COLO829 (cell line): ENCODE measurements at places on chromosomes 2 and 18.
A peak's percentile ranks its signal among the peaks of the same experiment; 100 is the strongest.

DNA sequence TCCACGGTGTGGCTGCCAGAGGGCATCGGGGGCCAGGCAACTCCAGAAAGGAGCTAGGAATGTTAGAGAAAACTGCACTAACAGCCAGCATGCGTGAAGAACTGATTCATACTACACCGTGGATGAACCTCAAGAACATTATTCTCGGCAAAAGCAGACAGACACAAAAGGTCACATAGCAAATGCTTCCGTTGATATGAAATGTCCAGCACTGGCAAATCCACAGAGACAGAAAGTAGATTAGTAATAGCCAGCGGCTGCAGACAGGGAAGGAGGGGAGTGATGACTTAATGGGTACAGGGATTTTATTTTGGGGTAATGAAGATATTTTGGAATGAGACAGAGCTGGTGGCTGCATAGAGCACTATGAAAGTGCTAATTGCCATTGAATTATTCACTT, 37.4 kb downstream of the SCTR start:
- DNase-seq, result no peak

DNA sequence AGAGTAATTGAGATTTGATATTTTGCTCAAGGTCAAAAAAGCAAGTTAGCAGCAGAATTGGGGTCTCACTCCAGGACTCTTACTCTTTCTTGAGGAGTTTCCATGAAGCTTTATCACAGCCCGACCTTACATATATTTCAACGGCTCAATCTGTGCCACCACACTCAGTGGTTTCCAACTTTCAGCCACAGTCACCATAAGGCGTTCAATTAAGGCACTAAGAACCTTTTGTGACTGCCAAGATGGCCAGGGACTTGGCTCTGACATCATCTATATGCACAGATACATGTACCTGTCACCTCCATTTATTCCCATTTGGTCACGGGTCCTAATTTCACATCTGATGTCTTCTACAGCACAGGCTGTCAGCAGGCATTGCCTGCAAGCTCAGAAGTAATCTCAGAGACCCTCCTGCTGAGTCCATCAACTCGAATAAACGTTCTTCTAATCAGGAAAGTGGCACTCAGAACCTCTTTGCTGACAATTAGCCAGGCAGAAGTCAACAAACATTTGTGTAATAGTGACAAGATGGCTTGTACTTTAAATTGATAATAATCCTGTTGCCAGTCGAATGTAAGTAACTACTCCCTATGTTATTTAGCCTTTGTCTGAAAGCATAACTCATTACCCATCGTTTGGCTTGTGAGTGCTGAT, 16.1 kb downstream of the DYTN start:
- DNase-seq, result no peak

DNA sequence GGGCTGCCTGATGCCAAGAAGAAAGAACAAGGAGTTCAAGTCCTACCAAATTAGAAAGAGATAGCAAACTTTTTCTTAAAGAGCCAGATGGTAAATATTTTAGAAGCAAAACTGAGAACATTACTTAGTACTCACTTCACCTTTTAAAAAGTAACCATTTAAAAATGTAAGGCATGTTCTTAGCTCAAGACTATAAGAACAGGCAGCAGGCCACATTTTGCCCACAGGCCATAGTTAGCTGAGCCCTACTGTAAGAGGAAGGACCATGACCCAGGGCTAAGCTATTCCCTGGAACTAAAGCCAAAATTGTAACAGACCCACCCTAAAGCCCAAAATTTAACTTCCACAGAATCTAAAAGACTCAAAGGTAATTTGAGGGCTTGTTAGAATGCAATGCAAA, 31.3 kb downstream of the USP40 start:
- DNase-seq, result no peak

DNA sequence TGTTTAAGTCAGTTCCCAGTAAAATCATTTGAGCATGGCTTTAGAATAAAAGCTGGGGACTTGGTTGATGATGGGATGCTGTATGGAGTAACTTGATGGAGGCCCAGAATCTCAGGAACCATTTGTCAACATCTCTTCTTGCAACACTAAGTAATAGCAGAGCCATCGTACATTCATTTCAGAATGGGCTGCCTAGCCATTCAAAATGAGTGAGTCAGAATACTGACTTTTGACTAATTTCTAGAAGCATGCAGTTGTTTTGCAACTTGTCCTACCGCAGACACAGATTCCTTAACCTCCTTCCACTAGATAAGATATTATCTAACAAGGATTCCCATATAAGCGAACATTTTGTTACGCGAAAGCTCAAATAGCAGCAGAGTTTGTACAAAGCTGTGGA, 229.5 kb downstream of the CNTNAP5 start:
- DNase-seq, result no peak

DNA sequence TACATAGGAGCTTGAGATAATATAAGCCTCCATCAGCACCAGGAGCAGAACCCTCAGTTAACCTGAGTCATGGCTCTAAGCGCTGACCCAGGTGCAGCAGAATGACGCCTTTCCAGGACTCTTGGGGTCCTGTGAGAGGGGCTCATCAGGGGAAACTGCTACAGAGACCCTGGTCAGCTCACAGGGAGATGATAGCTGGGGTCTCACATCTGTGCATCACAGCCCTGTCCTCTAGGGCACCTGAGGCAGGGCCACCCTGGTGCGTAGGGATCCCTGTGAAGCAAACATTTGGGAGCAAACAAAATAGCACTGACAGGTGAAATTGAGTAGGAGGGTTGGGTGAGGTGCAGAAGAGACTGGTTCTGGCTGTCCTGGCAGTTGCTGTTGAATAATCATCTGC, 219.2 kb downstream of the SH3RF3 start:
- no peak for DNase-seq

DNA sequence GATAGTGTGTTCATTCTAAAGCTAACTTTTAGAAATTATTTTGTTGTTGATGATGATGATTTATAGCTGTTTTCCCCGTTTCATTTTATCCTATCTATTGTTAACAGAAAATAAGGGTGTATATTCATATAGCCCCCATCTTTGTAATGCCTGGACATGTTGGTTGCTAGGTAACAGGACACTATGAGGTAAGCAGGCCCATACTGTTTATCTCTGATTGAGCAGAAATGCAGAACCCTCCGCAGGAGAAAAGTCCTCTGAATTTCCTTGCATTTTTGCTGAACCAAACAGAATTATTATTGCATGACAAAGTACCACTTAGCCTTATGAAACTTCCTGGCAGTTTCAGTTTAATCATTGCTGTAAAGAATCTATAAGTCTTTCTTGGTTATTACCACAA, 339.4 kb downstream of the DCC start:
- DNase-seq, result no peak

GRCh38 chr2:207768866-207769596, 675 bp downstream of the FZD5 start:
- no peak for DNase-seq

DNA sequence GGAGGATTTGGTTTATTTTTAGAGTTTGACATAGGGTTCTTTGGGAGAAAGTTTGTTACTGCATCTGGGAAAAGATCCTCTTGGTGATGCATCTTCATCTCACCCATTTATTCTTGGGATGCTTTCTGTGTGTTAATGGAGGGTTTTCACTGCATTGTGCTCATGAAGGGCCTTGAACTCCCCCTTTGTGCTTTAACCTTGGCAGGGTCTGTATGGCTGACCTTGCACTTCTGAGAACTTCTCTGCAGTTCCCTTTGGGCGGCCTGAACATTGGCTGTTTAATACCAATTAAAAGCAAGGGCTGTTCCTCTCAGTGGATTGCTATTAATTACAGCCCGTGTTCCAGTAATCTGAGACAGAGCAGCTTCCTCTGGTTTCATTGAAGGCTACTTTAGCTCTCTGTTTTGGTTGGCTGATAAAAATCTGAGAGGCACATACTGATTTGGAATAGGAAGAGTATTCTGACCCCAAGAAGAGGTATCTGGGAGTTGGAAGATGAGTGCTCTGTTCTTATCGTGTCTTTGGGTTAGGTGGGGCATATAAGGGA, 37.5 kb downstream of the FMNL2 start:
- DNase-seq, result no peak

- no peak for DNase-seq
These were observed 81.5 kb upstream of the FZD7 start for GRCh38 chr2:201952187-201952586.

DNA sequence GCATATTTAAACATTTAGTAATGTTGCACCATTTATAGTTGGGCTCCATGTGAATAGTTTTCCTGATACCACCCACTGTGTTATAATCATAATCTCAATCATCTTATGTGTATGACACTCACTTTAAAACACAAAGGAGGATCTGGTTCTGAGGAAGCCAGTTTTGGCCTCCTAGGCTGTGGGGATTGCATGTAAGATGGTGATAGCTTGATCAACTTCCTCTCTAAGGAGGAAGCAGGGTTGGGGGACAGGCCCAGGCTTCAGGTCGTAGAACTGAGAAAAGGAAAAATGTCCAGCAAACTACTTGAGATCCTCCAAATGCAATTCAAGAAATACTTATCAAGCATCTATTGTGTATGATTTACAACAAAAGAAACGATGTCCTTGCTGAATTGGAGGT, 4.9 kb upstream of the PPM1B start:
- no peak for DNase-seq

DNA sequence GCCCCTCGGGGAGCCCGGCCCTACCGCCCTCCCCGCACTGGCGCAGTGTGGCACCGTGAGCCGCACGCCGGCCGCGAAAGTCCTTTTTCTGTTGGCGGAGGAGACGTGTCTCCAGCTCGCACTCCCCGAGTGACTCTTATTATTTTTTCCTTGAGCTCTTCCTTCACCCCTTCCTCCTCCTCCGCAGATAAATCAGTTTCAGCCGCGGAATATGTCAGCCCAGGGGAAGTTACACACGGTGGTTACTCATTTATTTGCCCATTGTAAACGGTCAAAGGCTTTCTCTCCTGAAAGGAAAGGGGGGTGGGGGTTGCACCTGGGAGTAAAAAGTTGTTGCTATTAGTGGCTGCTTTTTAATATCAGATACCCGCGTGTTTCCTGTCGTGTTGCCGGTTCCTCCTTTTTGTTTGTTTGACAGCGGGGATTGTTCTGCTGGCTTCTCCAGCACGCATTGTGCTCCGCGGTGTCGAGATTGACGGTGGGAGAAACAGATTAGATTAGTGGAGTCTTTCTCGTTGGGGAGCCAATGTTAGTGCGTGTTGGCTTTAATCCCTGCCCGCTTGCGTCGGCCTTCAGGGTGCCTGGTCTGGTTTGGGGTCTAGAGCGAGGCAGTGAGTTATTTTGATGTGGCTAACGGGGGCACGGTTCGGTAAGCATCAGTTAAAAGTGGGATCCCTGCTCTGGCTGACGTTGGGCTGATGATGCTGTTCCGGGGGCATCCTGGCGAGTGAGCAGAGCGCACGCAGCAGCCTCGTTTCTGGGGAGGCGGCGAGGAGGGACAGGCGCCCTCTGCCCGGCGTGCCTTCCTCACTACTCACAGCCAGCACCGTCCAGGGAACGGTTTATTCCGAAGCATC, 1.6 kb downstream of the CRIM1 start:
- no peak for DNase-seq

GRCh38 chr18:44927127-44927849, 246.6 kb downstream of the SETBP1 start:
- DNase-seq, result no peak

DNA sequence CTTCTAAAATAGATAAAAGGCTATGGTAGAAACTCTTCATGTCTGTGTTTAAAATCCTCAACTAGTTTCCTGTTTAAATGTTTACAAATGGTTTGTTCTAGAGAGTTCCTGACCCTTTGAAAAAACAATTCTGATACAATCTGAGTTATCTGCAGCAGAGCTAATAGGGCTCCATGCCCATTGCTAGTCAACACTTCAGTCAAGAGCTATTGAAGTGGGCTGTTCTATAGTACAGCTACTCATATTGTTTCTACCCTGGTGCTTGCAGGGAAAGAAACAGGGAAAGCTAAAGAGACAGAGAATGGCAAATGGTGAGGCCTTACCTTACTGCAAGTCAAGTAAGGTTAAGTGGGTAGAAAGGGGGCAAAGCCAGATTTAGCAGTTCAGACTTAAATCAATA, 112.3 kb upstream of the CAVIN2 start:
- DNase-seq, result no peak

DNA sequence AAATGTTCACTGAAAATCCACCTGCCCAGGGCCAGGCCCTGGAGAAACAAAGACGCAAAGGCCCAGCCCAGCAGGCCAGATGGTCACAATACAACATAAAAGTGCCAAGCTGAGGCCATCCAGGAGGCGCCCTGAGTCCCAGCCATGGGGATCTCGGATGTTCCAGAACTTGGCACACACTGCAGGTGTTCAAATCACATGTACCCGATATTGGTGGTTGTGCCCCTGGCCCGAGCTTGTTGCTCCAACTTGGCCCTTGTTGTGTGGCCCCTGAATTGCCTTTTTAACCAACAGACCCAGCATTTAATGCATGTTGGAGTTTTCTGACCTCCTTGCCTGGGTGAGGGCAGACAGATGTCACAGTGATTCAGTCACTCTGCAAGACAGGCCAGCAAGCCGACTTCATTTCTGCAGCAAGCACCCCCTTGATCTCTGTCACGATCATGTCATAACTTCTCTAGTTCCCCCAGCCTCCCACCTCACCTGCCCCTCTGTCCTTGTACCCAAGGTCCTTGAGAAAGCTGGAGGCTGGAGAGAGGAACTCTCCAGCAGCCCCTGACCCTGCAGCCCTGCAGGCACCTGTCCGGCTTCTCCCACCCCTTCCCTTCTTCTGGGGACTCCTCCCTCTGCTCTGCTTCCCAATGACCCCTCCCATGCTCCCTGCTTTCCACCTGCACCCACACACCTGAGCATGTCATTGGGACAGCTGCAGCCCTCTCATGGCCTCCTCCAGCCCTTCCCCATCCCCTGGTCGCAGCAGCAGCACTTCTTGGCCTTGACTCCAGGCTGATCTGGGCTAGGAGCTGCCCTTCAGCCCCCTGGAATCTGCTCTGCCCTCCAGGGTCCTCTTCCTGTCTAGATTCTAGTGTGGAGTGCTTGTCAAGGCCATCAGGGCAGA, 9.1 kb downstream of the NGEF start:
- DNase-seq, result no peak

GRCh38 chr2:39587168-39587567, 78.5 kb upstream of the TMEM178A start:
- no peak for DNase-seq

GRCh38 chr2:213119061-213119809, 32.2 kb downstream of the IKZF2 start:
- DNase-seq, result peak; percentile 25

GRCh38 chr2:20051532-20052228, at the start of gene LAPTM4A:
Gene LAPTM4A, minus strand, starts transcription at chr2:20051628. Its CDS starts 108 bp downstream, at chr2:20051520.
- peak; percentile 99 for DNase-seq

GRCh38 chr18:8695932-8696517, 9.3 kb upstream of the MTCL1 start:
- no peak for DNase-seq

GRCh38 chr2:37671009-37671815, at the start of gene CDC42EP3:
Gene CDC42EP3, minus strand, starts transcription at chr2:37671642. Its CDS starts 25,055 bp downstream, at chr2:37646587.
- no peak for DNase-seq

DNA sequence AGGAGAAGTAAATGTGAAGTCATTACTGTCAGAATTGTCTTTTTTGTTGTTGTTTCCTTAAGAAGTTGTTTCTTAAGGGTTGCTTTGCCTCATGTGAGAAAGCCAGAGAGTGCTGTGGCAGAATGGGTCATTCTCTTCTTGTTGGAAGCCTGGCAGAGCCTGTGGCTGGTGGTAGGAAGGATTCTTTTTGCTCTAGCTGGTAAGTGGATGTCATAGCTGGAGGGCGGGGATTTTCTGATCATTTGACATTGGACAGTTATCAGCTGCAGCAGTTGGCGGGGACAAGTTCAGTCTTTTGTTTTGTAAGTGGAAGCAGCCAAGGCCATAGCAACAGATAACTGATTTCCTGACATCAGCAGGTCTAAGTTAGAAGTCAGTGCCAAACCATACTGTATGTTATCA, 5.5 kb upstream of the RMDN2 start:
- no peak for DNase-seq

GRCh38 chr2:218123986-218124385, 1.8 kb upstream of the CXCR2 start:
- no peak for DNase-seq
